Activated T-cell treated with anti-CD3 and anti-CD28 coated beads, Interleukin-2, amount 50 U/mL, for 72 hours (primary cell): ENCODE measurements at places on chromosomes 12 and 14. TPM values are rescaled to one million over a fixed set of nuclear protein-coding genes. Genes with fewer than 3 reads are reported as not detected.
A peak's percentile ranks its signal among the peaks of the same experiment; 100 is the strongest.

LRP1-AS gene
- total RNA-seq = not detected

GRCh38 chr14:64417055-64417770 lies 29.1 kb downstream of the MTHFD1 start:
- no peak for DNase-seq

PLCZ1 gene
- total RNA-seq = not detected

- DNase-seq = no peak
Observed at GRCh38 chr12:88781909-88782308, 201.6 kb upstream of the KITLG start.

GRCh38 chr12:24600996-24601395 lies 347.9 kb downstream of the BCAT1 start:
- DNase-seq = peak; percentile 5

DNA sequence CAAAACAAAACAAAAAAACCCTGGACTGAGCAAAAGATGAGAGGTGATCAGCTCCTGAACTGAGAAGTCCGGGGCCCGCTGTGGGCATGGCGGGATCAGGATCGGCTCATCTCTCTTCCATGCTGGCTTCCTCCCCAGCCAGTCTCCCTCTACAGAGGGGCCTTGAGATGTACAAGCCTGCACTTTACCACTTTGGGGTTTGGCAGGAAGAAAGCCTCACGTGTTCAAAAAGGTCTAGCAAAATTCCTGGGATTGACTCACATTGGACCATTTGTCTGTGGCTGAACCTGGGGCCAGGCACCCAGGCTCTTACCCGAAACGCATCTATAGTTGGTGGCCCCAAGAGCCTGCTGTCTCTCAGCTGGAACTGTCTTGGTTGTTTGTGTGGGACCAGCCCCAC lies 89.0 kb downstream of the SLC24A4 start:
- DNase-seq = no peak

DNA sequence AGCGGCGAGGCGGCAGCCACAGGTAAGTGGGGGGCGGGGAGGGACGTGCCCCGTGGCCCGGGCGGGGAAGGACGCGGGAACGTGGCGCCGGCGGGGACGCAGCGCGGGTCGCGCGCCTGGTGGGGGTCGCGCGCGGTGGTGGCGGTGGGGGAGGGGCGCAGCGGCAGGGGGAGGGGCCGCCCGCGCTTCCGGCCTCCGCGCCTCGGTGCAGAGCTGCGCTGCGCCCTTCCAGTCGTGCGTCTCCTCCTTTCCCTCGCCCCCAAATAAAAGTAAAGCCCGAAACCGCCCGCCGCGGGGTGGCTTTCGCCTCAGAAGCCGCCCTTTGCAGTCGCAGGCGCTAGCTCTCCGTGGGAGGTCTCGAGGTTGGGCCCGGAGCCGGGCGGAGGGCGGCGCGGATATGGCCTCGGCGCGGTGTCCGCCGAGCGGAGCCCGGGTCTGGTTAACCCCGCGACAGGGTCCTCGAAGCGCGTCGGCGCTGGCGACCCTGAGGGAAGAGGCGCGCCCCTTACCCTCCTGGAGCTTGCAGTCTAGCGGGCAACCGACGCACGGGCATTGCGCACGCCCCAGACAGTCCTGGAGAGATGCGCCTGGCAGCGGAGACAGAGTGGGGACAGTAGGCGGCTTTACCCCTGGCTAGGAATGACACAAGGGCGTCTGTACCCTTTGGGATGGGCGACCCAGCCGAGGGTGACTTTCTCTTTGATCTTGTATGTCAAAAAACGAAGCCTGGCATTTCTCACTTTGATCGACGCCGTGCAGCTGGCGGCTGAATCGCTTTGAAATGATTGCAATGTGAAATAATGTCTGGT lies 589 bp downstream of the ATF1 start:
- peak; percentile 76 for DNase-seq

- DNase-seq = no peak
Observed at GRCh38 chr12:45773747-45774146, 44.2 kb downstream of the ARID2 start.

DNA sequence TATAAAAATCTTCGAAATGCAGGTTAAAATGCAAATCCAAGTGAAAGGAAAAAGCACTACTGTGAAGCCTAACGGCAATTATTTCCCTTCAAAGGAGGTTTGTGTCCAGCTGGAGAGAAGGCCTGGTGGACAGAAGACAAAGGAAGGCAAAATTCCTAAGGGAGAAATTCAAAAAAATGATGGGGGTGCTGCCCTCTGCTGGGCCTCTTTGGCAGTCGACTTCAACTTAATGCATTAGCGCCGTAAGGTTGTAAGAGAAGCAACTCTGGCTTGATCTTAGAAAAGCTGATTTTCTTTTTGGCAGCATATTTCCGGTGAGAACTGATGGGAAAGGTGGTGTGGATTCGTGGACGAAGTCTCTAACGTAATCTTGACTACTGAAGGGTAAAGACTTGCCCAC lies 34.3 kb upstream of the CHFR start:
- DNase-seq = no peak

IAPP gene
- not detected for total RNA-seq

DNA sequence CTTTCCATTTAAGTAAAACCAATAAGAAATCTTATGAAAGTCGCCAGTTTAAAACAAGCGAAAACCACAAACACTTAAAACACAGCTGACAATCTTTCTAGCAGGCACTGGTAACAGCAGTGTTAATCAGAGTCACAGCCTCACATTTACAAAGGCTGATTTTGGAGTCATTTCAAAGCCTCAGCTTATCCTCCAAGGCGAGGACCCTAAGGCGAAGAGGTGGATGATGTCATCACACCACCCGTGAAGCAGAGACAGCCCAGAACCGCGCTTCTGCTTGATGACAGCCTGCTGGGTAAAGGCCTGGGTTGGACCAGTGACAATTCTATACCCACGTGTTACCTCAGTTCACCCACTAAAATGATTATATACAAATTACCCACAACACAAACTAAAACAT lies 10.1 kb downstream of the GOLGA3 start:
- DNase-seq = no peak

GRCh38 chr12:80936642-80937390 lies 918 bp downstream of the LIN7A start:
- DNase-seq = peak; percentile 0

DNA sequence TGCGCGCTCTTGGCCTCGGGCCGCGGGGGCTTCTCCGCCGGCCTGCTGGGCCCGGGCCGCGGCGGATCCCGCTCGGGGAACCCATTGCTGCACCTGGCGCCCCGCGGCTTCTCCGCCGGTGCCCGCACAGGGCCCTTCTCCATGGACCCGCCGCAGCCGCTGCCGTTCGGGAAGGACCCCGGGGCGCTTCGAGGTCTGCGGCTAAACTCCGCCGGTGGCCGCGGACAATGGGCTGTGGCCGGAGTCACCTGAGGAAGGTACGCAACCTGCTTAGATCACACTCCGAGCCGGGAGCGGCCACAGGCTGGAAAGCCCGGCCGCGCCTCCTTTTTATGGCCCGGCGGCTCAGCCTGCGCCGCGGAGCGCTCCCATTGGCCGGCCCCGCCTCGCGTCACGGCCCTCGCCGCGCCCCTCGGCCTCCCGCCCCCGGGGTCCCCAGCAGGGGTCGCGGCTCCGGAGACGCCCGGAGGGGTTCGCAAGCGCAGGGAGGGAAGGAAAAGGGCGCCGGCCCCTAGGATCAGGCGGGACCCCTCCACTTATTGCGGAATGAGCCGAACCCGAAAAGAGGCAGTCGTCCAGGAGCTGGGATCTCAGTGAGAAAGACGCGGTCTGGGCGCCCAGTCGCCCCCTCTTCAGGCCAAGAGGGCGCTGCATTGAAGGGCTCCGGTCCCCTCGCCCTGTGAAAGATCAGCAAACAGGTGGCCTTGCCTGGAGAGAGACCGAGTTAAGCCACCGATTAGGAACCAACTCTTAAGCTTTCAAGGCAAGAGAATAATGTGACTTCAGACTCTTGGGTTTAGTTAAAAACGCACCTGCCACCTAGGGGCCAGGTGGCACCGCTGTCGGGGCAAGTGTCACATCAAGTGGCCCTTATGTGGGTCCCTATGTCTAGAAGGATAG lies at the start of gene GCH1:
GCH1 (minus strand) TSS at position 306 of the 900 bp plus-strand sequence; CDS start at position 143, 163 bp downstream.
- peak; percentile 82 for DNase-seq

DNA sequence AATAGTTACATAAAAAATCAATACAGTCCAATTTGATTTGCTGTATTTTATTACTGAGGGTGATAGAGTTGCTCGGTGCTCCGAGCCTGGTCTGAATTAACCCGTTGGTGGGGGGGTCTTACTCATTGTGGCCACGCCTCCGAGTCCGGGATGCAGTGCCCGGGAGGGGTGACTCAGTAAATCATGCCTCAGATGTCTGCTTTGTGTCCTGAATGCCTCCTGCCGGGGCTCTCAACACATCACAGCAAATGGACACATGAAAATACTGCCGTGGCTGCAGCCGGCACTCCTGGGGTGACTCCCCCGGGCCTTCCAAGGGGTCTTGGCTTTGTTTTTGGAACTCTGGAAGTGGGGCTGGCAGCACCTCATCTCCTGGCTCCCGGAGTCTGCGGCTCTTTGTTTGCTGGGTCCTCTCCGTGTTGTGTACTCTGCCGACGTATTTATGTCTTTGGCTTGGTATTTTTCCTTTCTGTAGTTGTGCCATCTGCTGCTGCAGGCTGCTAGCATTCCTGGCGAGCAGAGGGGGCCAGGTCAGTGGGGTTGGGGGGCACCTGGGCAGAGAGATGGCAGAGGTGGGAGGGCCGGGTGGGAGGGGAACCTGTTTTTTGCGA lies 129.0 kb downstream of the AACS start:
- no peak for DNase-seq

GRCh38 chr14:69968681-69969080 lies 89.5 kb downstream of the SMOC1 start:
- DNase-seq = no peak
